ENCODE measurements at places on chromosomes 1 and 21.
A peak's percentile ranks its signal among the peaks of the same experiment; 100 is the strongest.

- no peak for DNase-seq
These were observed 21.1 kb downstream of the COL11A1 start for GRCh38 chr1:103087256-103087655.

DNA sequence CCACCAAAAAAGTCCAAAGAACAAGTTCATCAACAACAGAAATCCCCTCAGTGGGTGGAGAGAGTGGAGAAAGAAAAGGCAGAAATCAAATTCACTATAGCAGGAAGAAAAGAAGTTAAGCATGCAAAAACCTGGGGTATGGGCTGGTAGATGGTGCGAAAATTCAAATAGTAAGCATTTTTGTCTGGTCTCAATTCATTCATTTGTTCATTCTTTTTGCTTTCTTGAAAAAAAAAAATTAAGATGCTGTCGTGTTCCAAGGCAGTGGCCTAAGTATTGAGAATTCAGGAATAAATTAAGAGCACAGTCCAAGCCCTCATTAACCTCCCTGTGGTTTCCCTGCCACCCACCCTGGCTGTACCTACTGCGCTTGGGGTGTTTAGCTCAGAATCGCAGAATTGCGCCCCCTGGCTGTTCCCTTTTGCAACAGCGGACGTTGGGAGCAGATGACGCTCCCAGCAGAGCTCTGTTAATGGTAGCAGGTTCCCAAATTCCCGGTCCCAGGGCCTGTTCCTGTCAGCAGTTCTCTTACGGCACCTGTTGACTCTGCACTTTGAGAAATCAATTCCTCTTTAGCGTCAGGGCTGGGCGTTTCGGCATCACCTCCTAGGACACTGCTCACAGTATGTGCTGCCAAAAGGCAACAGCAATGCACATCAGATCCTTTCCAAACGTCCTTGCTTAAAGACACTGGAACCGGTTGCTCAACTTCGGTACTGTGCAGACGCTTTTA lies 34.0 kb upstream of the SSX2IP start:
- peak; percentile 26 for DNase-seq

- DNase-seq: no peak
These were observed 229.3 kb downstream of the FGGY start for GRCh38 chr1:59526240-59526639.

DNA sequence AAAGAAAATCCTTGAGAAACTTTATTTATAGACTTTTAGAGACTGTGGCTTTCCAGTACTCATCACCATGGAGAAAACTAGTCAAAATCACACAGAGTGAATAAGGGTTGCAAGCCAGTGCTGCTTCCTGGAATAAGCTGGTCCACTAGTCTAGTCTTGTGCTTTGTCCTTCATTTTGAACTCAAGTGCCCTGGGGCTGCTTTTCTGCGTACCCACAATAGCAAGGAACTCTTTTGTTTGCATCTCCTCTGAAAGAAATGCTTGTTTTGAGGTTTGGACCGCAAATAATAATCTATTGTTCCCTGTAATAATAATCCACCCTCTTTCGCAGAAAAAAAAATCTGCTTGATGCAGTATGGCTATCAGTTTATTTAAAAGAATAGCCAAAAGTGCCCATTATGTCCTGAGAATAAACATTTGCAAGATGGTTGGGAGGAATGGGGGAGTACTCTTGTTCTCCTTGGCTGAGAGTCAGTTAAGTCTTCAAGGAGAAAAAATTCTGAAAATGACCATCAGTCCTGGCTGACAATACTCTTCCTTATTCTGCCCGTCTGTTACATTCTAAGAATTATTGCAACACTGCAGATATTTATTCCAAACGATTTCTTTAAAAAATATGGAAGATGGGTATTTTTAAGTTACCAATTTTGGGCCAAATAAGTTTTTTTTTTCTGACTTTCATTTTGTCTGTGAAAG lies 41.9 kb downstream of the MPZL1 start:
- DNase-seq: no peak

GRCh38 chr21:43611598-43612369 lies 47.5 kb downstream of the HSF2BP start:
- DNase-seq: peak; percentile 60

DNA sequence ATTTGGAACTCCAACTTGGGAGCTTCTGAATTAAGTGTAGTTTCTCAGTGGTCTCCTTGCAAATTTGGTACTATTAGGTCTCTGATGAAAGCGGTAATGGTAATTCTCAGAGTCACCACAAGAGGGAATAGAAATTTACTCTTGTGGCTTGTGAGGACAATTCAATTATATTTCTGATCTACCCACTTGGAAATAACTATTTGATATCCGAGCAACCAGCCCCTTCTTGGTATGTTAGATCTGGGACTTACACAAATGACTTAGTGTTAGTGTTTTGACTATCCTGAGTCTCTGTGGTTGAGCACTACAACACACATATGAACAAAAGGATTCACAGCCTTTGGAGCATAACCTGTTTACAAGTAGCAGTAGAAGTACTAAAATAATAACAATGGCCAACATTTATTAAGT lies 68.1 kb downstream of the RPS6KA1 start:
- DNase-seq: peak; percentile 50

DNA sequence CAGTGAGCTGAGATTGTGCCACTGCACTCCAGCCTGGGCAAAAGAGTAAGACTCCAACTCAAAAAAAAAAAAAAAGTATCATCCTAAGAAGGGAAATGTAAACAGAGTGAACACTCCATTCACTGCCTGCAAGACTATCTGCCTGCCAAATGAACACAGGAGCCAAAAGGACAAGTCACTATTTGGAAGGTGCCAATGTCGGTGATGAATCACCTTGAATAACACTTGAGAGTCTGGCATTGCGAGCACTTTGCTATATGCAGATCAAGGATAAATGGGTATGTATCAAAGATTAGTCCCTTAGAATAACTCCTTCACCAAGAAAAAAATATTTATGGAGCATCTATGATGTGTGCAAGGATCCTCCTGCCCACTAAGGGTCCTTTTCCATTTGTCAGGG lies 6.6 kb downstream of the UBR4 start:
- no peak for DNase-seq

GRCh38 chr1:43799656-43800635 lies 92.6 kb downstream of the ST3GAL3 start:
- DNase-seq: no peak

GRCh38 chr1:67201891-67202290 lies 35.6 kb downstream of the IL23R start:
- DNase-seq: no peak

GRCh38 chr1:235504122-235504493 lies at the start of gene B3GALNT2:
Gene B3GALNT2 (minus strand): TSS chr1:235504452. CDS start chr1:235504252, 200 bp downstream.
- no peak for DNase-seq

All from inflammatory macrophage (primary cell).